Stimulated activated CD4-positive, alpha-beta T cell treated with anti-CD3 and anti-CD28 coated beads, Interleukin-1b, Interleukin-23, amount 100 ng/mL, for 4 hours (primary cell): ENCODE measurements at places on chromosomes 1 and 21.

- no peak for DNase-seq
Measured at GRCh38 chr21:38987633-38988508, 182.1 kb downstream of the ETS2 start.

GRCh38 chr1:151729966-151730291 is 8.6 kb downstream of the RIIAD1 start:
- DNase-seq: no peak

DNA sequence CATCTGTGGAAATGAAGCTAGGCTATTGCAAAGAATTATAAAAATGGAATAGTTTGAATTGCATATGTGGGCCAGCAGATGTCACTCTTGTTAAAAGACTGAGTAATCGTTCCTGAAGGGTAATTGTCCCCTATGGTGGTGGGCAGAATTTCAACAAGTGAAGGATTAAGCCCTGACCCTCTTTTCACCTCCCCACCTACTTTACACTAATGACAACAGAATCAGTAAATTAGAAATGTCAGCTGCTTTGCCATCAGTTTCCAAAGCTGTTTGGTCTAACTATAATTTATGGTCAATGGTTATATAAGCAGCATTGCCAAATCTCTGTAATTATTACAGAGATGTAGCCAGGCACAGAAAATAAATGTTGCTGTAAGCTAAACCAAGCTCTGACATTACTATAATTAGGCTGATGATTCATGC is 898.6 kb downstream of the AMY1C start:
- no peak for DNase-seq

DNA sequence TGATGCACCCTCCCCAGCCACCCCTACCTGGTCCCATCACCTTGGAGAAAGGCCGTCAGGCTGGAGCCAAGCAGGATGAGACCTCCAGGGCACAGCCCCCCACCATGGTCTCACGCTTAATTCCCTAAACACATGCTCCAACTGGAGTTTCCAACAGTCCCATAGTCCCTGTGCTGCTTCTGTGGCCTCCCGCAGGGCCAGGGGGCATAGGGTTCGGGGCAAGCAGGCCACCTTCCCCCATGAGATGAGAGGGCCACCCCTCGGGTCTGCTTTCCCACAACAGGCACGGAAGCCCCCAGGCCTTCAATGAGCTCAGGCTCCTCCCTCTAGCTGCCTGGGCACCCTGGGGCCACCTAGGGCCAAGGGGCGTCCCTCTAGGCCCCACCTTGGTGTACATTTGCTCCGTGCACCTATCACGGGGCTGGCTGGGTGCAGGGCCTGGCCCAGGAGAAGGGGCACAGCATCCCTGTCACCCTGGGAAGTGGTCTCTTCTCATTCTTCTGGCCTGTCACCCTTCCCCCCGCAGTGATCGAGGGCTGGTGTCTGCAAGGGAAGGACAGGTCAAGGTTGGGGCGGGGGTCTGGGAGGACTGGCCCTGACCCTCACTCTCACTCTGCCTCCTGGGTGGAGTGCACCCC is 42.4 kb downstream of the TRIM11 start:
- no peak for DNase-seq

DNA sequence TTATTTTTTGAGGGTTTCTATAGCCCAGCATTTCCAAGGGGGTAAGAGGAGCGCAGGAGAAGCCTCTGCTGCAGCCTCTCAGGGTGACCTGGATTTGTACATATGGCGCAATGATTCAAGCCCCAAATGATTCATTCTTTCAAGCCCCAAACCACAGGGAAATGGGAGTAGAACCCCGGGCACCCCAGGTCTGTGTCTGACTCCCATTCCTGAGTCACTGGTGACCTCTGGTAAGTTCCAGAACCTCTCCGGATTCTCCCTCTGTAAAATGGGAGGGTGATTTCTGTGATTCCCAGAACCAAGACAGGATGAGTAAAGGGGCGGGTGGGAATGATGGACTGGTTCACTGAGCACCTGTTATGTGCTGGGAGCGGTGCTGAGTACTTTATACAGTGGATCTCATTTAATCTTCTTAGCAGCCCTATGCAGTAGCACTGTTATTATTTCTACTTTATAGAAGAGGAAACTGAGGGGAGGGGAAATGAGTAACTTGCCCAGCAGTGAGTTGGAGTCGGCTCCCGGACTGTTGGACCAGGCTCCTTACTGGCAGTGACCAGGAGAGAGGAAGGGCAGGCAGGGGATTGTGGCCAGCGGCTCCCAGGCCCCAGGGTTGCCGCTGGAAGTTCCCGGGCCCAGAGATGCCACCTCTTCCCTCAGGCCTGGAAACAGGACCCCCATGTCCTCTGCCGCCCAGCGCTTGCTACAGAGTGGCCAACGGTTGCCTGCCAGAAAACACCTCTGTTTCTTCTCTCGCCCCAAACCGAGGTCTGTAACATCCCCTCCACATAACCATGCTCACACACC is 20.3 kb upstream of the SLC26A9 start:
- no peak for DNase-seq

GRCh38 chr1:223639331-223639749 is 26.2 kb downstream of the CAPN8 start:
- no peak for DNase-seq

- DNase-seq: no peak
Measured at GRCh38 chr1:24507405-24507804, 4.8 kb downstream of the RCAN3 start.

- peak; percentile 11 for DNase-seq
Measured at GRCh38 chr1:20367116-20367585, 76.5 kb downstream of the VWA5B1 start.

GRCh38 chr1:11429226-11429625 is 49.7 kb upstream of the DISP3 start:
- no peak for DNase-seq

DNA sequence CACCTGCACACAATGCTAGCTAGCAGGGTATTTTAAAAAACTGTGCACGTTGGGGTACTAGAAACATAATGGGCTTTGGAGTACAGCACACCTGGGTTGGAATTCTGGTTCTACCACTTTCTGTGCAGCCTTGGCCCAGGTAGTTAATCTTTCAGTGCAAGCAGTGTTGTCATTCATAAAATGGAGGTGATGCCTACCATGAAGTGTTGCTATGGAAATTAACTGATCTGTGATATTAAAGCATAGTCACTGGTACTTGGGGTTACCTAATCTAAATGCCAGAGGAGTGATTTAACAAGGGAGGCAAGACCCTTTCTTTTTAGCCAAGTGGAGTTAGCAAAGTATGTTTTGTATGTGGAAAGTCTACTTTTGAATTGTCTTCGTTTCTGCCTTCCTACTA is 18.0 kb downstream of the ATP1B1 start:
- no peak for DNase-seq

GRCh38 chr1:10744654-10745238 is 51.7 kb downstream of the CASZ1 start:
- no peak for DNase-seq

GRCh38 chr1:211013346-211014240 is 120.4 kb downstream of the KCNH1 start:
- DNase-seq: no peak

GRCh38 chr1:93441589-93441988 is 6.3 kb upstream of the FNBP1L start:
- DNase-seq: no peak

DNA sequence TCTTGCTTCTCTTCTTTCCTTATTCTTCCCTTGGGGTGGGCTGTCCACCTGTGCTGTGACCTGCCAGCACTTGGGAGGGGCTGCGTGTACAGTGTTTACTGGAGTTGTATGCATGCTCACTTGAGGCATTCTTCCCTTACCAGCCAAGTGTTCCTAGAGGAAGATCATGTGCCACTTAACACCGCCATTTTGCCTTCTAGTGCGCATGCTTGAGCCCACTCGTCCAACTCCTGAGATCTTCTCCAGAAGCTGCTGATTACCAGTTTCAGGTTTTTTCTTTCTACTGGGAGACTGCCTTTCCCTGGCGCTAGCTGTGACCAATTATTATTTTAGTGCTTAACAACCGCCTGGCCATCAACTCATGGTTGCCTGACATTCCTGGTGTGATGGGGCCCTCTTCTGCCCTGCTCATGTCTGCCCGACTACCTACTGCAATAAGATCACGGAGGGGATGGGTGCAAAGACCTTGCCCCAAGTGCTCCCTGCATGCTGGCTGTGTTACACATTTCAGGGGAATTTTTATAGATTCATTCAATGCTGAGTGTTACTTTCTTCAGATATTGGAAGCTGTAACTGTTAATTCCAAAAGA is 74.2 kb upstream of the B3GALT5 start:
- no peak for DNase-seq

DNA sequence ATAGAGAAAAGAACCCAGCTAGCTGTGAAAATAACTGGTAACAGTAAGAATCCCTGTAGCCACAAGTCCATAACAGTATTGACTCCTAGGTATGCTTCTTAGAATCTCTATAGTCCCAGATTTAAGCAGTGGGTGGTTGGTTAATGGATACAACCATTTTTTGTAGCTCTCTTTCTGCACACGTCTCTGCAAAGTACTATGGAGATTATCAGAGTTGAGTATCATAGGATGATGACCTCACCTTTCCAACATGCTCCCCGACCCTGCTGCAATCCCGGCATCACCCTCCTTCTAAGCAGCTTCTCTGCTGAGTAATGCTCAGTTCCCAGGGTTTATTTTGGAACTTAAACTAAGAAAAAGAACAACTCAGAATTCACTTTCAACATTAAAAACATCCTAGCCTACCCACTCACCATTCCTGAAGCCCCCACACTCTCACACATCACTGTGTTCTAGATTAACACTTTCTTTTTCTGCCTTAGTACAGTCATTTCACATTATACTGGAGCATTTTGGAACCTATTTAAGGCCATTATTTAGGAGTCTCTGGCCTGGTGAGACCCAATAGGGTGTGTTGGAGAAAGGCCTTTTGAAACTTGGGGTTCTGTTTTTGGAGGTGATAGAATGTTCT is 2.7 kb downstream of the MLLT11 start:
- no peak for DNase-seq

GRCh38 chr21:15224346-15225086 is 159.7 kb upstream of the NRIP1 start:
- DNase-seq: no peak

- DNase-seq: no peak
Measured at GRCh38 chr1:57165546-57165945, 199.7 kb upstream of the C8B start.

- no peak for DNase-seq
Measured at GRCh38 chr1:66760506-66760905, 8.2 kb downstream of the DYNLT5 start.

- no peak for DNase-seq
Measured at GRCh38 chr1:31523012-31523411, 53.3 kb upstream of the TINAGL1 start.

DNA sequence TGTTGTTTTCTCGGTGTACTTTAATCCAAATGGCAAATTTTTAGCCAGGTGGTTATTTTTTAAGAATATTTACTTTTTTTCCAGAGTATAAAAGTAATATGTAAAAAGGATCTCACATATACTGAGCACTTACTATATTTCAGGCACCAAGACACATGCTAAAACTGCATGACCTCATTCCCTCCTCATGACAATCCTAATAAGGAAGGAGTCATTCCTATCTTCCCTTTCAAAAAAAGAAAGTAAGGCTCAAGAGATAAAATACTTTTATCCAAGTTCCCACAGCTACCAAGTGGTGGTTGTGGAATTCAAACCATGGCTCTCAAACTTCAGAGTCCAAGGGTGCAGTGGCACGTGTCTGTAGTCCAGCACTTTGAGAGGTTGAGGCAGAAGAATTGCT is 19.4 kb downstream of the ATP2B4 start:
- DNase-seq: no peak

GRCh38 chr1:73782901-73783300 is 415.1 kb downstream of the LRRIQ3 start:
- no peak for DNase-seq

- DNase-seq: no peak
Measured at GRCh38 chr21:45262041-45262581, 25.6 kb downstream of the POFUT2 start.

GRCh38 chr1:236156512-236157208 is 14.3 kb downstream of the GPR137B start:
- DNase-seq: no peak

DNA sequence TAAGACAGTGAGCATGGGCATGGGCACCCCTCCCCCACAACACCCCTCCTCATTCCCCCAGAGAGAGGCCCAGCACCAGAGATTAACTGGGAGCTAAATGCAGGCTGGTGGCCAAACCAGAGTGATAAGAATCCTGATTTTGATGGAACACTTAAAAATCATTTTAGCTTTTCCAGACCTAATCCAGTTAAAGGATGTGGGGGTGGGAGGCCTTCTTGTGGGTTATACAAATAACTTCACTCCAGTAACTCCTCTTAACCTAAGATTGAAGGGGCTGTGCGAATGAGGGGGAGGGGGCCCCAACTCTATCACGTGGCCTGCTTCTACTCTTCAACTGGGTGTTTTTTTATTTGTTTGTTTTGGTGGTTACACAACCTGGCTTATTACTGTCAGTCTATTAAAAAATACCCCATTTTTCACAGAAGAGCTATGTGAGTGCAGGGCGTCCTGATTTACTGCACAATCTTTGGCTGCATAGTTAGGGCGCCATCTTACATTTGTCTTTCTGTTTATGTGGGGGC is 398.1 kb upstream of the LYPLAL1 start:
- DNase-seq: no peak

DNA sequence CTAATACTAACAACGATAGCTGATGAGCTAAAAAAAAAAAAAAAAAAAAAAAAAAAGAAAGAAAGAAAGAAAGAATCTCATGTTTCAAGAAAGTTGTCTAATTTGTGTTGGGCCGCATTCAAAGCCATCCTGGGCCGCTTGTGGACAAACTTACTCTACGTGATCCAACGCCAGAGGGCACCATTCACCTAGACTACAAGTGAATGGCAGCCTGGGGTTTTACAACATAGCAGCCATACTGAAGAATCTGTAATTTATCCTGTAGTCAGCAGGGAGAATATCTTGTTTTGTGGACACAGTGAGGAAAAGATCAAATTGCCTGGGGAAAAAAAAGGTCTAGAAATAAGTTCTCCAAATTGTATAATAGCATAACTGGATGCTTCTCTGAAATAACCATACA is 47.0 kb downstream of the CYP2J2 start:
- DNase-seq: peak; percentile 12

DNA sequence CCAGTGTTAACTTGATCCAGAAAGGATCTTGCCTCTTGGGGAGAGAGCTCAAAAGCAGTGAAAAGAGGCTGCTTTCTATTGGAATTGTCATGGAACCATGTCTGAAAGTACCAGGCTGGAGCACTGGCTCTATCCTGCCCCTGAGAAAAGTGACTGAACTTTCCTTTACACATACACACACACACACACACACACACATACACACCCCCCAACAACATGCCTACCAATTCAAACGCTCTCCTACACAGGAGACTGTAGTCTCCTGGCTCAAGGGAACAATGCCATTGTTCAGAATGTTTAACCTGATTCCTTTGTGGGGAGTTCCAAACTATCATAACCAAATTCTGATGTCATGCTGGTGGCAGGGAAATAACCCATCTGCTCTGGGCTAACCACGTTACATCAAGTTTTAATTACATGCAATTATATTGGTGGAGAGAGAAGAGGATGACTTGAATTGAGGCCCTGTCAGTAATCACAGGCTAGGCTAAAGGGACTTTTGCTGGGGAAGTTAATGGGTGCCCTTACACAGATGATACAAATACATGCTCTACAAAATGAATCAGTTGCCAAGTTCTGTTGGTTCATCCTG is 52.3 kb upstream of the DUSP10 start:
- no peak for DNase-seq
